ENCODE measurements at places on chromosomes 5 and 9.

DNA sequence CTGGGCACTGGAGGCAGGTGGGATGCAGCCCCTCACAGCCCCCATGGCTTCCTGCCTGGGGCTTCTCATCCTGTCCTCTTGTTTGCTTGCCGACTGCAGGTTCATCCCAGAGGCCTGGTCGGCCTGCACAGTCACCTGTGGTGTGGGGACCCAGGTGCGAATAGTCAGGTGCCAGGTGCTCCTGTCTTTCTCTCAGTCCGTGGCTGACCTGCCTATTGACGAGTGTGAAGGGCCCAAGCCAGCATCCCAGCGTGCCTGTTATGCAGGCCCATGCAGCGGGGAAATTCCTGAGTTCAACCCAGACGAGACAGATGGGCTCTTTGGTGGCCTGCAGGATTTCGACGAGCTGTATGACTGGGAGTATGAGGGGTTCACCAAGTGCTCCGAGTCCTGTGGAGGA lies 232.7 kb downstream of the ADAMTSL1 start:
- no peak for DNase-seq

GRCh38 chr9:127330501-127330900 lies 65.9 kb downstream of the GARNL3 start:
- DNase-seq: no peak

DNA sequence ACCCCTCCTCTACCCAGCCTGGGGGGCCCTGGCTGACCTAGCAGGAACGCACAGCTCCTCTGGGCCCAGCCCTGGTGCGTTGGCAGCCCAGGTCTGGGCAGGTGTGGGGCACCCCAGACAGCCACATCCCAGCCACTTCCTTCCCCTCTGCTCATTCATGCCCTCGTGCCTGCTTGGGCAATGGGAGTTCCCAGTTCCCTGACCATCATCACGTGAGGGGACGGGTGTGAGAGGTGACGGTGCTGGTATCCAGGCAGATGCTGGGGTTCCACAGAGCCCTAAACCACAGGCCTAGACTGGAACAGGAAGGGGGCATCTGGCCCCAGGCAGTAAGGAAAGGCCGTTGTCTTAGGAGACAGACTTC lies 8.4 kb downstream of the RALGDS start:
- no peak for DNase-seq

- no peak for DNase-seq
These were observed 46.4 kb upstream of the PLIN2 start for GRCh38 chr9:19173598-19174125.

DNA sequence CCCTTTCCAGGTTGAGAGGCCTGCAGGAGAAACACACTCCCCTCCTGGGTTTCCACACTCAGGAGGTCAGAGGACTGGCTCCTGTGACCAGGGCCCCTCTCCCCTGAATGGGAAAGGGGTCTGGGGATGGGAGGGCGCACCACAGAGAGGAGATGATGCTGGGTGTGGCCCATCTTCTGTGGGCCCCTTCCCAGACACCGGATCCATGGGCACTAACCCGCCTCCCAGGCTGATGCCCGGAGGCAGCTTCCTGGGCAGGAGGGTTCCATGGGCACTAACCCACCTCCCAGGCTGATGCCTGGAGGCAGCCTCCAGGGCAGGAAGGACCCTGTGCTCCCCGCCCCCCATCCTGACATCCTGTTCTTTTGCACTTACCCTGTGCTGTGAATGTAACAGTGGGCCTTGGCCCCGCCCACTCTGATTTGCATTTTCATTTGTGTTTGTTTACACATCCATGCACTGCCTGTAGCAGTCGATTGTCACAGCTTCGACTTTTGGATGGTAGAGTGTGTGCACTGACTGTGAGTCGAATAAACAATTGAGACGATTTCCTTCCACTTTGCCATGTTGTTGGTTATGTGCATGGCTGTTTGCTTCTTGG lies 9.3 kb upstream of the DOLPP1 start:
- no peak for DNase-seq

GRCh38 chr9:89394412-89394811 lies 76.1 kb downstream of the SECISBP2 start:
- DNase-seq: no peak

DNA sequence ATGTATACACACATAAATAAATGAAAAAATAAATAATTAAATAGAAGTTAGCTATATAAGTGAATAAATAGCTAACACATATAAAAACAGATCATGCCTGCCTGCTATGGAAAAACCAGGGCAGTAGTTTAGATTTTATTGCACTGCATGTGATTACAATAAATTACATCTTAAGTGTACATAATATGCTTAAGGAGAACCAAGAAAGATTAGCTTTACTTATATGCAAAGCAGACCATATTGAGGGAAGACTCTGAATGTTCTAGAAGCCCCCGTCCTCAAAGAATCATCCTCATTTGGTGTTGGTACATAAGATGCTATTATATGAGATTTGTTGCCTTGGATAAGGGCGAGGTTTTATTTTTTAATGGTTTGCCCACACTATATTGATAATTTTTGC lies 5.9 kb upstream of the CTXN3 start:
- DNase-seq: no peak

GRCh38 chr9:115593587-115594091 lies 475.7 kb upstream of the TNC start:
- no peak for DNase-seq

DNA sequence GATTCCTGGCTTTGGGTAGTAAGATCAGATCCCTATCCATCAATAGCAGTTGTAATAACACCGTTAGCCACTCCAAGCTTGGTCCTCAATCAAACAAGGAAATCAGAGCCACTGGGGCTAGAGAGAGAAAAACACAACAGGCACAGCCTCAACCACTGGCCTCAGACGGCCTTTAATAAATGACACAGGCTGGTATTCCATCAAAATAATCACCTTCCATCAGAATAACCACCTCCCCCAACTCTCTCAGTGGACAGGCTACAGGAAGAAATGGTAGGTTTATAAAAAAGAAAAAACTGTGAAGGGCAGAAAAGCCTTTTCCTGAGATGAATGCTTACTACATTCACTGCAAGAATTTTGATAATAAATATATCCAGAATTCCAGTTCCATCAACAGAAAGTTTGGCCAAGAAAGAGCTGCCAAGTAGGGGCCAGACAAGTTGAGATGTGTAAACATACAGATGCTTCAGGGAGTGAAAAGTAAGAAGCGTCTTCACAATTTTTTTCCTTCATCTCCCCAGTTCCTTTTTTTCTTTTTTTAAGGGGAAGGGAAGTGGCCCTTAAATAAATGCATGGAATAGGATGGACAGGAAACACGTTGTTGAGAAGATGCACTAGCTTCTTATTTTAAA lies 5.5 kb downstream of the FOXD1 start:
- DNase-seq: no peak

DNA sequence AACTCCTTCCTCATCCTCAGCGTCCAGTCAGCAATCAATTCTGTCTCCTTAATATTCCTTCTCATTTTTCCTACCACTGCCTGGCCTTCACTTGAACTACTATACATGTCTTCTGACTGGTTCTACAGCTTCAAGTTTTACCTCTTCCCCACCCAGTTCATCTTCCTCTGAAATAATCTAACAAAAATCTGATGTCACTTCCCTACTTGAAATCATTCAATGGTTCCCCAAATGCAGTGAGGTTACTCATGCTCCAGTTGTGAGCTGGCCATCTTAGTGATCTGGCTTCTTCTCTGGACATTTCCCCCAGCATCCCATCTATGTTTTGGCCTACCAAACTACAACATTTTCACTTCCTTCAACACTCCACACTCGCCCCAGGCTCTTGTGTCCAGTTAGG lies 14.9 kb upstream of the TMEM267 start:
- no peak for DNase-seq

DNA sequence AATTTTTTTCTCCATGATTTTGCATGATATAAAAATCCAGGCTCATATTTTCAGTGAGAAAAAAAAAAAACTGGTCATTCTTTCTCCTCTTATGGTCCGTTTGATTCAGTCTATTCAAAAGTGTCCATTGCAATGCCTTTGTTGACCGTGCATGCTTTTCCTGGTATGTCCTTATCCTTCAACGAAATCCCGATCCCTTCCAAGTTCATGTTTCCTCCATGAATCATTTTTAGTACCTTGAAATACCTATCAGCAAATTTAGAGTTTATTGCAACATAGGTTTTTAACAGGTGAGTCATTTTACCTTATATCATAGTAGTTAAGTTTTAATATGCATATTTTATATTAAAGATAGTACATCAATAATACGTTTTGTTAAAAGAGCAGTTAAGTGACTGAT lies 773.8 kb upstream of the CHD1 start:
- no peak for DNase-seq

DNA sequence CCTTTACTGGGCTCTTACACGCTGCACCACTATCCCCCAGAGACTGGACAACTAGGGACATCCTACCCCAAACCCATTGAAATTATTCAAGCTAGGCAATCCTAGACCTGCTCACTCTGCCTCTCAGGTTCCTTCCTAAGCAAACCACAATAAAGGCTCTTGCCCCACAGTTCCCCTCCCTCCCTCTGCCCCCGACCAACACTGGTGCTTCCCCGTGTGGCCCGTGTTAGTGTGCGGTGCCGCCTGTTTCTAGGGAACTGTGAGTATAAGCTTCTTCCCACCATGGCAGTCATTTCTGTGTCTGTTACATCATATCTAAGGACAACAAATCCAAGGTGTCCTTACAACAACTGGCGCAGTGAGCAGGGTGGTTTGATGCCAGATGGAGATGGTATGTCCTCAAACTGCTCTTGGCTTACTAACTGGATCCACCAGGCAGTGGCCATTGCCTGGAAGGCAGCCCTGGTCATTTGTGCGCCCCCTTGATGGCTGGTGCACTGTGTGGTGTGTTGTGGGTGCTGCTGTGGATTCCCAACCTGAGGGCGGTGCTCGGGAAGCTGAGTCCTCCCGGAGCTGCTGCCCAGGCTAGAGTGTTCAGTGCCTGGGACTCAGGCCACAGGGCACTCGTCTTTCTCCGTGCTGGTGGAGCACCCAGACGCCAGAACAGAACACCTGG lies 8.4 kb upstream of the MXD3 start:
- DNase-seq: no peak

DNA sequence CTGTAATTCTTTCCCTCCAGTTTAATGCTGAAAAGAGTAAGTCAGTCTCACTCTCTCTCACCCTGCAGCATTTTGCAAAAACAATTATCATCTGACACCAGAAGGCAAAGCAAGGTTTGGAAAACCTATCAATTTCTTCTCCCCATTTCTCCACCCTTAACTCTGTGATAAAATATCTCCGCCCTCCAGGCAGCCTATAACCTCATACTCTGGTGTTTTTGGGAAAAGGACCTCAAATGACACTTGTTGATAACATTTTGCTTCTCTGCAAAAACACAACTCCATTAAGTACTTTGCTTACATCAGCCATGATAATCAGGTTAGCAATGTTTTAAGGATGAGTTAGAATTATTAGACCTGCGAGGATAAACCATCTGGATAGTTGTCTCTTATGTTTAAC lies 2.3 kb downstream of the ANKH start:
- DNase-seq: no peak

- DNase-seq: no peak
These were observed 174.0 kb downstream of the MAN2A1 start for GRCh38 chr5:109863752-109864151.

GRCh38 chr9:131629825-131630204 lies 84.5 kb downstream of the PRRT1B start:
- no peak for DNase-seq

DNA sequence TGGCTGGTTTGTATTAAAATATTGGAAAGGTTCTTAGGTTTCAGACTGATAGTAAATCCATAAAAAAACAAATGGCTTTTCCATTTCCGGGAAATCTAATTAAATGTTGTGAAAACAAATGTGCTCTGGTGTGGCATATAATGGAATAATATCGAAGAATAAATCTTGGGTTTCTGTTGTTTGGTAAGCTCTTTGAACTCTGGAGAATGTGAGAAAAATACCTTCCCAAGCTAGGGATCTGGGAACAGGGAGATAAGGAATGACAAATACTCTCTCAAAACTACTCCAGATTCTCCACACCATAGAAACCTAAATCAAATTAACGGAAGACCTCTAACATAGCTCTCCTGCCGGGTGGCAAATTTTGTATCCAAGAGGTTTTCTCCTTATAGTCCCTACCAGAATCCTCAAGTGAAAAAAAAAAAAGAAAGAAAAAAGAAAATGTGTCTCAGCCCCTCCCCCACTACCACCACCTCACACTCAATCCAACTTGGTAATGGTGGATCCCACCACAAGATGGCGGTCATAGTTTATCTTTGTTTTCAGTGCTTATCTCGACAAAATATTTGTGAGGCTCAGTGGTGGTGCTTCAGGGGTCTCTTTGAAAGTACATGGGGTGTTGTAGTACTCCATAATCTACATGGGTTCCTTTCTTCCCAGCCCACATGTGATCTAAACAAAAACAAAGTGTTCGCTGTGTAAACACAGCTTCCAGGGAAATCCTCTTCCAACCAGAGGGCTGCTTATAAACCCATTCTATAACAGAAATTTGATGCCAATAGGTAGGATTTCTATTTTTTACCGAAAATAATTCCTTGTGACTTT lies 54.5 kb upstream of the FST start:
- DNase-seq: no peak

DNA sequence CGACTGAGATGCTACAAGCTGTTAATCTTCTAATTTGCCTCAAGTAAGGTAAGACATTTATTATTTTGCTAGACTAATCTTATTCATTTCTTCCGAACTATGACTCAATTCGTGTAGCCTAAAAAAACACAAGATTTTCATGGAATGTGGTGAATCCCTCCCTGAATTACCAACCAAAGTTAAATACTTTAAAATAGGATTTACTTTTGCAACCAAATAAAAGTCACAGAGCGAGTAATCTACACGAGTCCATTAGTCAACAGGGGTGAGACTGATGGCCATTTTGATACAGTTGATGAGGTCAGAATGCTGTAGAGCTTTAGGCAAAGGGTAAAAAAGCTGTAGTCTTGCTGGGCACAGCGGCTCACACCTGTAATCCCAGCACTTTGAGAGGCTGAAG lies 13.1 kb upstream of the BNC2 start:
- no peak for DNase-seq

DNA sequence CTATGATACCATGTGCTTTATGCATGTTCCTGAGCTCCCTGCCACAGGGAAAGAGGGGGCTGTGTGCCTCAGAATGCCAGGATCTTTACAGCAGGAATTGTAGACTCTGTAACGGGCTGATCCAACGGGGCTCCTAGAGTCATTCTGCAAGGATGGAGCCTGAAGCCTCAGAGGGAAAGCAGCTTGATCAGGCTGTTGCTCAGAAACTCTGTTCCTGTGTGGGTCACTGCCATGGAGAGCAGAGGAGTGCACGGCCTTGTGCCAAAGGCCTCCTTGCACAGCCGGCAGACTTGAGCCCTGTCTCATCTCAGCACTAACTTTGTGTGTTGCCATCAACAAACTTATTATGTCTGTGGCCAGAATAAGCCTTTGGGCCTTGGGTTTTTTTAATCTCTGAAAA lies 51.8 kb downstream of the AMBP start:
- DNase-seq: no peak

DNA sequence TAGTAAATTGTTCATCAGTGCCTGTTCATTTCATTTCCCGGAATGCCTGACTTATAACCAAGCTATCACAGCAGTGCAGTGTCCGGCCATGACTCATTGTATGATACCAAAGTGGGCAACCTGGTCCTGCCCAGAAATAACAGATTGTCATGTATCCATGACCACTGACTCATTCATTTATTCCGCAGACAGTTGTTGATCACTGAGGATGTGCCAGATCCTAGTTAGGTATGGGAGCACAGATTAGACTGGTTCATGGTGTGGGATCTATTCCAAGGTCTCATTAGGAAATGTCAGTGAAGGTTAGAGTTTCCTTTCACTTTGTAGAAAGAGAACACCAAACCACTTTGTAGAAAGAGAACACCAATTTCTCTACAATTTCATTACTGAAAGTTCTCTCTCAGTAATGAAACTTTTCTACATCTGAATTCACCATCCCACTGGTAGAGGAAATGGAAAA lies 8.7 kb downstream of the NREP start:
- DNase-seq: no peak

All from cortex of kidney (tissue), 1 donor.